Activated naive CD8-positive, alpha-beta T cell treated with anti-CD3 and anti-CD28 coated beads for 36 hours (primary cell): ENCODE measurements at places on chromosomes 4 and X.

DNA sequence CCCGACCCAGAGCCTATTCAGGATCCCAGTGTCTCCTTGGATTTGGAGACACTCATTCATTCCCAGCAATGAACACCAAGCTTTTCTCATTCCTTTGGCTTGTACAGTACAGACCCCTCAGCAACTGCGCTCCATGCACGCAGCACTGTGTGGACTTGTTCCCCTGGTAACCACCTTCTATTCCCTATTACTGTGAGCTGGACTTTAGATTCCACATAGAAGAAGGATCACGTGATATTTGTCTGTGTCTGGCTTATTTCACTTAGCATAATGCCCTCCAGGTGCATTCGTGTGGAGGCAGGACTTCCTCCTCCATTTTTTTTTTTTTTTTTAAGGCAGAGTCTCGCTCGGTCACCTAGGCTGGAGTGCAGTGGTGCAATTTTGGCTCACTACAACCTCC is 106.4 kb downstream of the PHKA2 start:
- DNase-seq = no peak

DNA sequence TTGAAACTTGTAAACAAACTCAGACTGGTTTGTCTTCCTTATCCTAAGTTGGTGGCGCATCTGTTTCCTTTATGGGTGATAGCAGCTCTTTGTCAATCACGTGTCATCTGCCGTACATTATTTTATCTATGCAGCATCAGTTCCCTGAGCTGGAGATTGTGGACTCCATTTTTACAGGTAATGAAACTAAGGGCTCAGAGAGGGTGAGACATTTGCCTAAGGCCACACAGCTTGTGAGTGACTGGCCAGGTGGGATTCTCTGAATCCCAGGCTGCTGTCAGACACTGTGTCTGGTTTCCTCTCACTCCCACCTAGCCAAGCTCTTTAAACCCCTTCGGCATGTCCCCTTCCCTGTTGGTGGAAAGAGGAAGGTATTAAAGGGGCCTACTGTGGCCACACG is 41.7 kb upstream of the CLCN4 start:
- DNase-seq = no peak

- no peak for DNase-seq
Observed at GRCh38 chrX:940691-941090, 271.8 kb downstream of the CRLF2 start.

- no peak for DNase-seq
Observed at GRCh38 chr4:55138367-55138766, 13.0 kb upstream of the KDR start.

DNA sequence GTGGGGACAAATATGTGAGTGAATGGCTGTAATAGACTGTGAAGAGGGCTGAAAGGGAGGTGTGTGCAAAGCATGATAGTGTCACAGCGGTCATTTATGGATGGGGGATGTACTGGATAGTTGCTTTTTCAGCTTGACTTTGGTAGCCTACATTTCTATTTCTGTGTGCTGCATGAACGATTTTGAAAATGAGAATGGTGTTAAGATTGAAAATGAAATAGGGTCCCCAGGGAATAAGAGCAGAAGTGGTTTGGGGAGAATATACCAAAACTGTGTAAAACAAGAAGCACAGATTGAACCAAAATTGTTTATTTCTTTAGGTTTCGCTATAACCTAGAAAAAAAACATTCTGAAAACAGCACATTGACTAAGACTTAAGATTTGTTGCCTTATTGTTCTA is 58.8 kb upstream of the CLNK start:
- DNase-seq = no peak

- DNase-seq = no peak
Observed at GRCh38 chr4:3516836-3517730, 15.1 kb downstream of the LRPAP1 start.

DNA sequence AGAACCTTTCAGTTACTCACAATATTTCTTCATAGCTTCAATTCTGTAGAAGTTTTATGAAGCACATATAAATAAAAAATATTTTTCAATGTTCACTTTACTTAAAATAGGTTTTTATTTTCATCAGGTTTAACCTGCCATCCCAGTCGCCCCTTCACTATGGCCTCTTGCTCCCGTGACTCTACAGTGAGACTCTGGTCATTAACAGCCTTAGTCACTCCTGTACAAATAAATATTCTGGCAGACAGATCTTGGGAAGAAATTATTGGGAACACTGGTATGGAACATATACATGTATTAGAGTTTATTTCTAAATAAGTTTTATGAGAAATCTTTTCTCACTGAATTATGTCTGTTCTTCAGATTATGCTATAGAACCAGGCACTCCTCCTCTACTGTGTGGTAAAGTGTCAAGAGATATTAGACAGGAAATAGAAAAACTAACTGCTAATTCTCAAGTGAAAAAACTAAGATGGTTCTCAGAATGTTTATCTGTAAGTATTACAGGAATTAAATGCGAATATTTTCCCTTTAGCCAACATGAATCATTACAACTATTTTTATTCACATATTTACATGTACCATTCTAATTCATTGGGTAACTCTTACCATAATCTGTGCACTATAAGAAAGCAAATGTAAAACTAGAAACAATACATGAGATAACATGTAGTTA is 45.6 kb downstream of the SPATA4 start:
- DNase-seq = no peak

- no peak for DNase-seq
Observed at GRCh38 chr4:184968784-184969201, 49.5 kb upstream of the HELT start.

DNA sequence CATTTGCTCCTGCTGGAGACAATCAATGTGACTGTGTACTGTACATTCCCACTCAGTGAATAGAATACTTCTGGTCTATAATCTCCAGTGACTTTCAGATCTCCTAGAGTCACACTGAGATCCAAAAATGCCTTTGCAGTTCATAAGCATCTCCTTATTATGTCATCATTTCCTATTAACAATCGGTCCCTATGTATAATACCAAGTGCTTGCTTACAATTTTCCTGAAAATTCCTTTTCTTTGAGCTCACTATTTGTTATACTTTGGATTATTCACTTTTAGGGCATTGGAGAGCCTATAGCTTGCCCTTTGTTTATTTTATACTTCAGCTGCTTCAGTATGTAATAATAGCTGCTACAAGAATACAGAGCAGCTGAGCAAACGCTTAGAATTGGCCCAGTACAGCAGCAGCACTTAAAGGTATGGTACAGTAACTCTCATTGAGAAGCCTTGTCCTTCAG is 313.0 kb downstream of the DCTD start:
- DNase-seq = no peak

GRCh38 chr4:48205107-48205506 is 64.5 kb downstream of the TEC start:
- no peak for DNase-seq

DNA sequence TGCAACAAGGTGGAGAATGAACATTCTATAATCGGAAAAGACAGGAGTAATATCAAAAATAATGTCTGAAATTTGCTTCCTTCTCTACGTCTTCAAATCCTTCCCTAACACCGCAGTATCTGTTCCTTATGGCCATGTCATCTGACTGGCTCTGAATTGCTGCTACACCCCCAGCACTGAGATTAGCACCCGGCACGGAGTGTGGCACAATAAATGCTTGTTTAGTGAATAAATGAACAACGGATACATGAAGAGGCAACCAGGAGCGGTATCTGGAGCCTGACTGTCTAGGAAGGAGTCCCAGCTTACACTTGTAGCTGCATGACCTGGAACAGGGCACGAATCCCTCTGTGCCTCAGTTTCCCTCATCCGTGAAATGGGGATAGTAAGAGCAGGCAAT is 164.3 kb downstream of the AFAP1 start:
- DNase-seq = no peak

- DNase-seq = no peak
Observed at GRCh38 chr4:90876296-90876695, 749.1 kb downstream of the CCSER1 start.

DNA sequence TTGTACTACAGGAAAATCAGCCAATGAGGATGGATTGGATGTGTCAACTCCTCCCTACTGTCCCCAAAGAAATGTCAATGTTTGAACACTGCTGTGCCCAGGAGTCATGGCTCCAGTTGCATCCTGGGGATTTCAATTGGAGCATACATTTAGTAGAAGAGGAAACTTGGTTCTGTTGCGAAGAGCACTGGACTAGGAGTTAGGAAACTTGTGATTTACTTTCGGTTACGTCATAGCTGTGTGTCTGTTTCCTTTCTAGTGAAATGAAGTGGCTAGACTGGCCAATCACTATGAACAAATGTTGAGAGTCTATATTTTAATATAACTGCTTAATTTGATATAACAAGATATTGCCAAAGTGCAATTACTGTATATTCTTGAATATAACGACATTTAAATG is 35.2 kb downstream of the ARL9 start:
- no peak for DNase-seq

DNA sequence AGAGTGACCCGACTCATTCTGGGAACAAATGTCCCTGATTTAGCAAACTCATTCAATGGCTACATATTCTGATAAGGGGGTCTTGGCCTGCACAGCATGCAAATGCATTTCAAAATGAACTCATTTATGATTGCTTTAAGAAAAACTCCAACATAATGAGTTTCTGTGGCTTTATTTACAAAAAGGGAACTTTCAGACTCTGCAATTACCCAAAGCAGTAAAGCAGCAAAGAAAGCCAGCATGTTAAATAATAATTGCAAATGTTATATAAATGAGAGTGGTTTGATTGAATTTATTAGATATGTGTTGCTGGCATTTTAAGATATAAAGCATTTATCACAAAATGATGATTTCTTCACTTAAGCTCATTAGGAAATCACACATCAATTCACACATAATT is 295.7 kb downstream of the FBXW7 start:
- no peak for DNase-seq

- no peak for DNase-seq
Observed at GRCh38 chrX:123713841-123714240, 19.0 kb downstream of the THOC2 start.

DNA sequence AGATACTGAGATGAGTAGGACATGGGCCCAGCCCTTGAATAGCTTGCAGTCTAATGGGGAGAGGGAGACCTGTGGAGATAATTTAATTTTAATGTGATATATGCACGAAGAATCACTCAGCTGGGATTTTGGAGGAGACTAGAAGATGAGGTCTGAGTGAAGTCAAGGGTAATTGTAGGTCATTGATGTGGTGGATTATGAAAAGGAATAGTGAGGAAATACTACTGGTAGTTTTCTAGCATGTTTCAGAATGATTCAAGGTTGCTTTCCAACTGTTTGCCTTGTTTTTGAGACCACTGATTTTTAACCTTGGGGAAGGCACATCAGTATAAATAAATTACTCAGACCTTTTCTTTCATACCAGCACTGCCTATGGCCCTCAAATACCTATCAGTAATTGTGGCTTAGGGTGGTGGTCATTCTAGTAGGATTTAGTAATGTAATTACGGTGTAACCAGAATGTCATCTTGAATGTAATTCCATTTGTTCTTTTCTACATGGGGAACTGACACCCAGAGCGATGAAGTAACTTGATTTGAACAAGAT is 25.6 kb downstream of the PTTG2 start:
- no peak for DNase-seq

- DNase-seq = peak; percentile 5
Observed at GRCh38 chr4:180380733-180381132, 1862.5 kb upstream of the TENM3 start.

DNA sequence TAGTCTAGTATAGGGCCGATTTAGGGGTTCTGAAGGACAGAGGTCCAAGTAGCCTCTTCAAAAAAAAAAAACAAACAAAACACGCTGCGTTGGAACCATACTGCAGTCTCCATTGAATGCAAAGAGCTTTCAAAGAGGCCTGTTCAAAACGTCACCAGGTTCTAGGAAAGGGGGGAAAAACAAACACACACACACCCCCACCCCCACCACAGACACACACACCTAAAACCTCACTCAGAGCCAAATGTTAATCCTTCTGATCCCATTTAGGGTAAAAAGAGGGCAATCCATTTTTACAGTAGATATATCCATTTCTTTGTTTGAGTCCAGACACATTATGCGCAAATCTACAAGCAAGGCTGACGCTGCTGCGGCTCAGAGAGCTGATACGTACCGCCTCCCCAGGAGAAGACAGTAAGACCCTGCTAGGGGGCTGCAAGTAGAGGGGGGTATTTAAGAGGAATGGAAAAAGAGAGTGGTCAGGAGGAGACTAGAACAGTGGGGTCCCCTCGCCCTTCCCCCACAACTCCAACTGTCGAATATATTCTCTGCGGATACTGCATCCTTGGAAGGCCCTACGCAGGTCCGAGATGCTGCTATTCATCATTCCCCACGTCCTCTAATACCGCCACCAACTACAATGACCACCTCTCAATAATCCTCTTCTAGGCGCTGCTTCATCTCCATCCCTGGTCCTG is 1.3 kb downstream of the NKRF start:
- no peak for DNase-seq

DNA sequence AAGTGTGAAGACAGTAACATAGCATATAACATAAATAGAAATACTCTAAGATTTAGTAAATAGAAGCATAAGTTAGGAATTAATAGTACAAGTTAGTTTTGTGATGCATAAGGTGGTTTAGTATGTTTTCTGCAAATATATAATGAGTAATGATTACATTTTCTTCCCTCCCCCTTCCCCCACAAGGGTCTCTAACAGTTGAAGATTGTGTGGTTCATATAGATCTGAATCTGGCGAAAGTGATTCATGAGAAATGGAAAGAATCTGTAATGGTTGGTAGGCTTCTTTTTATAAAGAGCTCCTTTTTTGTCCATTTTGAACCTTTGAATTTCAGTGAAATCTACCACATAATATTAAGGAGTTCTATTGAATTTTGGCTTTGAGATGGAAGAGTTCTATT is 66.3 kb downstream of the N4BP2 start:
- no peak for DNase-seq

DNA sequence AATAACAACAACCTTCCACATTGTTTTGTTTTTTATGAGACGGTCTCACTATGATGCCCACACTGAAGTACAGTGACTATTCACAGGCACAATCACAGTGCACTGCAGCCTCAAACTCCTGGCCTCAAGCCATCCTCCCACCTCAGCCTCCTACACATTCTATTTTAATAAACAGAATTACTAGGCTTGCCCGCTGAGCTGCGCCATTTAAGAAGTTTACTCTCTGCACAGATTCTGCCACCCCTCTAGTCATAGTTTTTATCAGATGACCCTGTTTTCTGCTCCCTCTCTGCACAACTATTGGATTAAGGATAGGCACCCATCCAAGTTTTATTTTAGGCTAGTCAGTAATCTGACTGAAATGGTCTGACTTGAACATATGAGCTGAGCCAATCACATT is 11.3 kb upstream of the COX18 start:
- DNase-seq = no peak

DNA sequence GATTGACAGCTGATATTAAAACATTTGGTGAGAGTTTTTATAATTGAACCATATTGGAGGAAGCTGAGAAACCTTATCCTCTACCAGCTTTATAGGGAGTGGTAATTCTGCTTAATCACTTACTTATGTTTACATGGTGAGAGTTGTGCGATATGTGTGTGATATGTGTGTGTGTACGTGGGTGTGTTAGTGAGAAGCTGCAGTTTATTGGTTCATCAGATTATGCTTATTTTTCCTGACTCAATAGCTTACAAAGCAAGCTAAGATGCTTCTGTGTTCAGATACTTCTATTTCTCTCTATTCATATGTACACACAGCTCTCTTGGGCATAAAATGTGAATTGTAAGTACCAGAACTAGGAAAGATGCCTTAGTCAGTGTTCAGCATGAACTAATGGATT is 343.7 kb downstream of the GRIA2 start:
- DNase-seq = no peak

- DNase-seq = no peak
Observed at GRCh38 chr4:40328383-40328782, 6.8 kb upstream of the CHRNA9 start.
